Bronchial epithelial cell (primary cell): ENCODE measurements at places on chromosomes 6 and 20. TPM values are rescaled to one million over a fixed set of nuclear protein-coding genes. Genes with fewer than 3 reads are reported as not detected.

BCAS4 gene
- 5.5 and 12.2 TPM in 2 replicates for total RNA-seq

RAB44 gene
- total RNA-seq = under 0.01 TPM in 2 replicates

NHSL1 gene
- total RNA-seq = 6.3 and 12.5 TPM in 2 replicates

NNAT gene
- not detected in 2 replicates for total RNA-seq

FRK gene
- 1.3 and 3.1 TPM in 2 replicates for total RNA-seq

HUS1B gene
- 0.53 and 1.4 TPM in 2 replicates for total RNA-seq

LTB gene
- not detected in 2 replicates for total RNA-seq

MYH7B gene
- total RNA-seq = under 0.01 TPM in 2 replicates

DEFB119 gene
- not detected in 2 replicates for total RNA-seq

TAF11 gene
- 26.0 and 30.5 TPM in 2 replicates for total RNA-seq

PI16 gene
- not detected in 2 replicates for total RNA-seq

ANKEF1 gene
- total RNA-seq = 4.2 and 5.2 TPM in 2 replicates

NKAPL gene
- 0.79 and 1.2 TPM in 2 replicates for total RNA-seq

TPX2 gene
- 1.3 and 1.8 TPM in 2 replicates for total RNA-seq

SLC17A2 gene
- not detected in 2 replicates for total RNA-seq

C6orf52 gene
- total RNA-seq = 2.1 and 2.7 TPM in 2 replicates

DNA sequence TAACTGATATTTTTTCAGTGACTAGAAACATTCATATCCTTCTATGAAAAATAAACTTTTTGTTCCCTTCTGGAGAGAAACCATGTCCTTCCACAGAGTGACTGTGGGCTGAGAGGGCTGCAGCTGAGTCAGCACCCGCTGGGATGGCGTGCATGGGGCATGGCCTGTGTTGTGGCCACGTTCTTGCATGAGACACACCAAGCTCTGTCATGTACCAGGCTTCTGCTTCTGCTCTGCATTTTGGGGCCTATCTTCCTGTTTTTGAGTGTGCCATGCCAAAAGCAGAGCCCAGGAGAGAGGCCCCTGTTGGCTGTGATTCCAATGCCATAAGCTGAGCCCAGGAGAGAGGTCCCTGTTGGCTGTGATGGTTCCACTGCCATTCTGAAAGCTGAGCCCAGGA, 10.8 kb downstream of the APMAP start:
- DNase-seq = no peak

GRCh38 chr6:4675121-4675520, 101.1 kb upstream of the CDYL start:
- no peak for DNase-seq

DNA sequence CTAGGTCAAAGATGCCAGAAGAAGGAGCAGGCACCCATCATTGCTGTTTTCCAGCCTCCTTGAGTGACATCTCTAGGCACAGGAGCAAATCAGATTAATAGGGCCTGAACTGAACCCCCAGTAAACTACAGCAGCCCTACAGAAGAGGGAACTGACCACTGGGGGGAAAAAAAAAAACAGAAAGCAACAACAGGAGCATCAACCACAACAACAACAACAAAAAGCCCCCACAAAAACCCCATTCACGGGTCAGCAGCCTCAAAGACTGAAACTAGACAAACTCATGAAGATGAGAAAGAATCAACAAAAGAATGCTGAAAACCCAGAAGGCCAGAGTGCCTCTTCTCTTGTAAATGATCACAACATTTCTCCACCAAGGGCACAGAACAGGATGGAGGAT, 537.4 kb upstream of the BTBD3 start:
- DNase-seq = no peak

GRCh38 chr6:111685058-111685457, 79.4 kb upstream of the TRAF3IP2 start:
- no peak for DNase-seq

GRCh38 chr6:81984599-81984998, 232.1 kb upstream of the TENT5A start:
- DNase-seq = no peak

DNA sequence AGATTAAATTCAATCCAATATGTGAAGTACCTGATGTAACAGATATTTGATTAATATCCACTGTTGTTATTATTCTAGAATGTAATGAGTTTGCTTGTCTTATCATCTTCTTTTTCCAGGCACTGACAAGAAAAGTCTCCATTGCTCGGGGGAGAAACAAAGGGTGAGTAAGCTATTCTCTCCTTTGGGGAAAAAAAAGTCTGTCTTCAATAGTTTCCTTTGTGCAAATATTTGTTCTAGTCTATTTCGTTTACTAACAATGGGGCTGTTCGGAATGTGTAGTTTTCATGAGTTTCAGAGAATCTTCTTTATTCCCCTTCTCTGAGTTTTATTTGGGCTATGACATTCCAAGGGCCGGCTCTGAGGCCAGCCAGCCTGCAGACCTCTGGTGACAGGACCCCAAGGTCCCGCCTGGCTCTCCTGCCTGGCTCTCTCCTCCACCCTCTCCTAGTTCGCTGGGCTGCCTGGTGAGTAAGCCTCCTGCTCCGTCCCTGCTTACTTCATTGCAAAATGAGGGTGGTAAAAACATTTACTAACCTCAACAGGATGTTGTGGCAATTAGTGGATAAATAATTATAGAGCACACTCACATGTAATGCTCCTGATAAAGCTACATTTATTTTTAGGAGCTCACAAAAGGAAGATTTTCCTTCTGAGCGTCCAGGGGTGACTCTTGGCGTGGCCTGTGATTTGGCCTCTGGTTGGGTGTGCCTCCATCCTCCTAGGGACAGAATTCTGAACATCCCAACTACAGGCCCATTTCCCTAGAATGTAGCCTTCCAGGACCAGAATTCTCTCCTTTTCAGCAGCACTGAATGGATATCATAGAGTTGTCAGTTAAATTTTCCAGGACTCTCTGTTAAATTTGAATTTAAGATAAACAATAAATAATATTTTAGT, 43.1 kb upstream of the SNX9 start:
- peak; percentile 74 for DNase-seq

DNA sequence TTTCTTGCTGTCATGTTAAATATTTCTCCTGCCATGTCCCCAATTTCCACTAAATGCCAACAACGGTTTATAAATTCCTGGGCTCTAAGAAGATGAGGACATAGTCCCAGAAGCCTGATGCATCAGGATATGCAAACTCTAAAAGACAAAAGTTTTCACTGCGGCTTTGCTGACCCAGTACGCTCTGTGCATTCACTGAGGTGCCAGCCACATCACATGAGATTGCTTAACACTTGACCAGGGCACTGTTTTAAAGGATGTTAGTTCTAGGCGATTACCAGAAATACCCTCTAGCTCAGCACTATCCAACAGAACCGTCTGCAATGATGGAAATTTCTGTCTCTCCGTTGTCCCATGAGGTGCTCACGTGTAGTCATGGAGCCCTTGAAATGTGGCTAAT, 19.9 kb upstream of the ADTRP start:
- DNase-seq = no peak

DNA sequence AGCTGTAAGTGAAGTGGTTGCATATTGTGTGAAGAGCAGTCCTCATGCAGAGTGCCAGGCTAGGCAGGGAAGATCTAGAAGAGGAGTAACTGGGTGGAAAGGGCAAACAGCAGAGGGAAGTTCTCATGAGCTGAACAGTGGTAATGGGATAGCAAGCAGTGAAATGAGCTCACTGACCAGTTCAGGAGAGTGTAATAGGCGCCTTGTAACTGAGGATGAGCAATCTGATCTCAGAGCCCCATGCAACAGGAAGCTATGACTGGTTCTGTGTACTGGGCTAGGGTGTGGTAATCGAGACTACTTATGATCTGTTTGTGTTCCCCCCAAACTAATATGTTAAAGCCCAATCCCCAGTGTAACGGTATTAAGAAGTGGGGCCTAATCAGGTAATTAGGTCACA, 98.6 kb downstream of the RFX6 start:
- peak; percentile 57 for DNase-seq

DNA sequence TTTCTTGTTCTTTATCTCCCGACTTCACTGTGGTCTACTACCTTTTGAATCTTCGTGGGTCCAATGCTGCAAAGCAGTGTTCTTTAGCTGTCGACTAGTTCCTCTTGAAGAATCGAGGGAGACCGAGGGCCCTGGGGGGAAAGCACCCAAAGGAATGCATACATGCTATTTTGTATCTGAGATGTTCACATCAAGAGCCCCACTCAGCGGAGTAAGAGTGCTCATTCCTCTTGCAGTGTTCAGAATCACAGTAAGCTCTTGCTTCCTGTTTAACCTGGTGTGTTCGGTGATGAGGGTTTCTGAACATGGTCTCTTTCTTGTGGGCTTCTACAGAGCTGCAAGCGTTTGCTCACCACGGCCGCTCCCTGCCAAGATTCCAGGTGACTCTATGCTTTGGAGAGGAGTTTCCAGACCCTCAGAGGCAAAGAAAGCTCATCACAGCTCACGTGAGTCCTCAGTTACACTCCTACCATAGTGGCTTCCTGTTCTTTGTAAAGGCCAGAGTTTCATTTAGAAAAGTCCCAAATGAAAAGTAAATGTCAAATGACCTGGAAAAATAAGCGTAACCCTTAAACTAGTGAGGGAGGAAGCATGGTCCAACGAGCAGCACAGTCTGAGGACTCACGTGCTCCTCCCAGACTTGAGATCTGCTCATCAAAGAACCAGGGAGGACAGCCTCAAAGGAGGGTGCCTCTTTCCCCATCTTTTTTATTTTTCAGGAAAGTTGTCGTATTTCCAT, 13.3 kb downstream of the IRF4 start:
- DNase-seq = no peak

- no peak for DNase-seq
Observed at GRCh38 chr6:29865631-29866030, 38.0 kb downstream of the HLA-G start.

DNA sequence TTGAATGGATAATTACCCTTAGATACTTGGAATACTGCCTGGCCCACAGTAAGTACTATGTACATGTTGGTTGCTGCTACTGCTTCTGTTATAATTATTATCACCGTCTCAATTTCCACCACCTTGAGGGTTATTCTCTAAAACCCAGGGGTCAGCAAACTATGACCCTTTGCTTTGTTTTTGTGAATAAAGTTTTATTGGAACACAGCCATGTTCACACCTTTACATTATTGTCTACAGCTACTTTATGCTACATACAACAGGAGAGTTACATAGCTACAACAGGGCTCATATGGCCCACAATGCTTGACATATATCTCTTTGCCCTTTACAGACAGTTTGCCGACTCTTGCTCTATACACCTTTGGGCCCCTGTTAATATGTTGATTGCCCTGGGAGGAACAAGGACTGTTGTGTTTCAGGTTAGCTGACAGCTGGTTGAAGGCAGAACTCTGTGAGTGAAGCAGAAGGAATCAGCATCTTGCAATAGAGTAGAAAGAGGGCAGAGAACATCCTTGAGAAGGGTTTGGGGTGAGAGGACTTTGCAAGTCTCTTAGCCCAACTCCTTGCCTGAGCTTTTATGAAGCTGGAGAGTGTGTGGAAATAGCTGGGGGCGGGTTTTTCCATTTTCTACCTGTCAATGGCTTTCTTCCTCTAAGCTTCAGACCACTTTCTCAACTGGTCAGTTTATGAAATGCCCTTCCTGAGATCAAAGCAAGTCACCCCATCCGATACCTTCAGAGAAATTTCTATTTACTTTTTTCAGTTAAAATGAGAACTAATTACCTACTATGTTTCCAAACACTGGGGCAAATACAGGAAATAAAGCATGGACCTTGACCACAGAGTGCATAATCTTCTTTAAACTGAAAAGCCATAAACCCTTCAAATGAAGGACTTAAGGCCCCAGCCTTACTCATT, 3.5 kb upstream of the MEP1A start:
- DNase-seq = no peak

- no peak for DNase-seq
Observed at GRCh38 chr6:13834790-13835189, 20.4 kb upstream of the MCUR1 start.

- no peak for DNase-seq
Observed at GRCh38 chr20:62011403-62011790, 54.3 kb downstream of the TAF4 start.

- no peak for DNase-seq
Observed at GRCh38 chr6:134902936-134903335, 47.0 kb downstream of the ALDH8A1 start.

DNA sequence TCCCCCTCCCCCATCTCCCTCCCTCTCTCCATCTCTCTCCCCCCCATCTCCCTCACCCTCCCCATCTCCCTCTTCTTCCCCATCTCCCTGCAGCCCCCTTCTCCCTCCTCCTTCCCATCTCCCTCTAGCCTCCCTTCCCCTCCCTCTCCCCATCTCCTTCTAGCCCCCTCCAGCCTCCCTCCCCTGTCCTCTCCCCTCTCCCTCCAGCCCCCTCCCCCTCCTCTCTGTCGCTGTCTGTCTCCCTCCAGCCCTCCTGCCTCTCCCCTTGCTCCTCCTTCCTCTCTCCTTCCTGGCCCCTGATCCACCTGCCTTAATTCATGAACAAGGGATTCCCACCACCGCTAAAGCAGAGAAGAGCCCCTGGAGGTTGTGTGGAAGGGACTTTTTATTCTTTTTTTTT, 26.9 kb upstream of the CHMP4B start:
- no peak for DNase-seq

DNA sequence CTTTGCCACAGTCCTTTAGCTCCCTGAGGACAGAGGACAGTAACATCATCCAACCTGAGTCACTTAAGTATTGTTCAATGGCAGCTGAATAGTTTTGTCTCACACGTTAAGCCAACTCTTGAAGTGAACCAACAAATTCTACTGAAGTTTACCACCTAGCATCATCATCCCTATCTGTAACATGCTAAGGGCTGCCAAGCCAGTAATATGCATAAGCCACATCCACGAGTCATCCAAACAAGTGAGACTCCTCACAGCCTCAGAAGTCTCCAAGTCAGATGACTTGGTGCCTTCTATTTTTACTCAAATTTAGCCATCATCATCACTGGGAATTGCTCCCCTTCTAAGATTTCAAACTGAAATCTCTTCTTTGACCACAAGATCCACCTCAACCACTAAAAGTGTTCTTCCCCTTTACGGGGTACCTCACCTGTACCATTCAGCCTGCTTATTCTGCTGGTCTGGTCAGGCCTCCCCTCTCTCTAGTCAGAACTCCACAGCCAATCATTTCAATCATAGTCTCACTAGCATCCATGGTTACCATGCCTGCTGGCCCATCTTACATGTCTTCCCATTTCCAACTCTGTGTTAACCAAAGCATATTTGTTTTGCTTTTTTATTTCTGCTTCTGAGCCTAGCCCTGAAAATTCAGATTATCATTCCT, 73.7 kb downstream of the DTNBP1 start:
- DNase-seq = peak; percentile 67

DNA sequence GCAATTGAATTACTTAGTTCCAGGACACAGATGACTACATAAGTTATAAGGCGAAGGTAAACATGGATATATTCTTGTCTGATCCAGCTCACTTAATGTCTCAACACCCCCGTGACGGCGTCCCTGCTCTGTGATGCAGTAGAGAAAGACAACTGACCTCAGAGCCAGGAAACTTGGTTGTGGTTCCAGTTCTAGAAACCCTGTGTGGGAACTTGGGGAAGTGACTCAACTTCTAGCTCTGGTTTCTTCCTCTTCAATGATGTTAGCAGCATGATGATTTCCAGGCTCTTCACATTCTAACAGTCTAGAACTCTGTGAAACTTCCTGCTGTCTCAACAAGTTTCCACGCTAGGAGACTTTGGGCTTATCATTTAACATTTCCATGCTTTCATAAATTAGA, 18.4 kb downstream of the LAMA4 start:
- no peak for DNase-seq
